ENCODE measurements at places on chromosomes 1 and 21.

- DNase-seq: no peak
Measured at GRCh38 chr1:107359472-107360241, 218.8 kb downstream of the NTNG1 start.

DNA sequence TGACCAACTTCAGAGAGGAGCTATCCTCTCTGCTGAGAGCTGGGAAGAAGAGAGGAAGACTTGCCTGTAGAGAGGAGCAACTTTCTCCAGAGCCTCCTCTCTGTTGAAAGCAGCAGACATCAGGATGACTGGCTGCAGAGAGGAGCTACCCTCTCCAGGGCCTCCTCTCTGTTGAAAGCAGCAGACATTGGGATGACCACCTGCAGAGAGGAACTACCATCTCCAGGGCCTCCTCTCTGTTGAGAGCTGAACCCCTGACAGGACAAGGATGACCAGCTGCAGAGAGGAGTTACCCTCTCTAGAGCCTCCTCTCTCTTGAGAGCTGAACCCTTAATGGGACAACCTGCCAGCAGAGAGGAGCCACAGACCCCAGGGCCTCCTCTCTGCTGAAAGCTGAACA lies 83.0 kb upstream of the GJB5 start:
- no peak for DNase-seq

DNA sequence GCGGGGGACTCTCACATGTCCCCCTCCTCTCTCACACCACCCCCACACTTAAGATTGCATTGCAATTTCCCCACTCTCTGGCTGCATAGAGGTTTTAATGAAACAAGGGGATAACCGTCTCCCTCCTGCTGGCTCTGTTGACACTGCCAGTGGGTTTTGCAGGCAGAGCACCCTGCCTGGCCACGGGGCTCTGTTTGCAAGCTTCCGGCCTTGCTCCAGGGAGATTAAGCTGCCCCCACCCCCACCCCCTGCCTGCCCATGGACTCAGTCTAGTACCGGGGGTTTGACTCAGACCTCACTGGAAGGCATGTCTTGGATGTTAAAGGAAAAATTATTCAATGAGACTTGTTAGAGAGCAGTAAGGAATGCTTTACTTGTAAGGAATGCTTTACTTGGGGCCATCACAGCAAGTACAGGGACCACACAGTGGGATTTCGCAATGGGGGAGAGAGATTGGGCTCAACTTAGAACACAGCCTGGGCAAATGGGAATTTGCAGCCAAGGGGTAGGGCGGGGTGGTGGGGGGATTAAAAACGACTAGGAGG lies 101.0 kb downstream of the AJAP1 start:
- DNase-seq: no peak

DNA sequence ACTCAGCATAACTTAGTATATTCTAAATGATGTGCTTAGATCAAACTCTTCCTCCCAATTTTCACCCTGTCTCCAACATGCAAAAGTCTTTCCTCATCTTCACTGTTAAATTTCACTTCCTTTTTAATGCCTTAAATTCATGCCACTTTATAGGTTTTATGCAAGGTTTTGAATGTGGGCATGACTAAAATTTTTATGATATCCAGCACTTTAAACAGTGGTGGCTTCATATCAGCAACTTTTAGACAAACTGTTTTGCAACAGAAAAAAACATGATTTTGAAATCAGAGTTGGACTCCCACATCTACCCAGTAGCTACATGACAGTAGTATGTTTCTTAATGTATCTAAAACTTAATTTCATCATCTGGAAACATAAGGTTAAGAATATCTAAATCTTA lies 84.7 kb upstream of the ZP4 start:
- DNase-seq: no peak

- no peak for DNase-seq
Measured at GRCh38 chr1:88029142-88029541, 654.9 kb upstream of the PKN2 start.

- no peak for DNase-seq
Measured at GRCh38 chr1:99755664-99756063, 10.8 kb downstream of the FRRS1 start.

DNA sequence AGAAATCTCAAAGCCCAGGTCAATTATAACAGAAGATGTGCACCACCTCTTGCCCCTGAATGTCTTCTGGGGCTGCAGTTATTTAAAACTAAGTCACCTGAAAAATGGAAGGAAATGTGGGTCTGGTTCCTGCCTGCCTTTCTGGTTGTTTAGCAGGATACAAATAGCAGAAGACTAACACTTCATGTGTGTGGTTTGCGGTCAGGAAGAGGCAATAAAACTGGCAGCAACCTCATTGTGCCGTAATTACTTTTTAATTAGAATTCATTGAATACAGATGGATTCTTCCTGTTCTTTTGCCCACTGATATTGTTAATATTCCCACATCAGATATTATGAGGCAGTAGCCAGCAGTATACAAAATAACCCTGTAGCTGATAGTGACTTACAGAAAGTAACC lies 345.7 kb downstream of the ZNF326 start:
- no peak for DNase-seq

DNA sequence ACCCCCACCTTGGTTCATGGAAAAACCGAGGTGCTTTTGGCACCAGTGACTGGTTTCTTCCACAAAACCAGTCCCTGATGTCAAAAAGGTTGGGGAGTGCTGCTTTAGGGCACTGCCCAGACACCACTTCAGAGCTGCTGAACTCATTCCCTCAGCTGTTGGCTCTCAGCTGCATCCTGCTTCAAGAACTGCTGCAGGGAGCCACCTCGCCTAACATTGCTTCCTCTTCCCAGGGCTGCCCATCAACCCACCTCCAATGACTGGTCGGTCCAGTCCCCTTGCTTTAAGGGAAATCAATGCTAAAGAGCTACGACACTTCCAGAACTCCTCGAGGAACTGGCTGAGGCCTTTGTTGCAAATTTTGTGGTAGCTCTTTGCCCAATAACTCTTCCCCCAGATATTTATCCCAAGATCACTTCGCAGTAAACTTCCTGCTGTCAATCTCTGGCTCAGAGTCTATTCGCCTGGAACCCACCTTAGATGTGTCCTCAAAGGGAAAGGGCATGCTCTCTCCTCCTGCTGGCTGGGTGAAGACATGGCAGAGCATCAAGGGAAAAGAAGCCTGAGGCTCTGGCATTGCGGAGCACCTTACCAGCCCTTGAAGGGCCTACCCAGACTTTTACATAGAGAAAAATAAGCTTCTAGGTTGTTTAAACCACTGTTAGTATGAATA lies 29.0 kb downstream of the C1orf52 start:
- DNase-seq: no peak

DNA sequence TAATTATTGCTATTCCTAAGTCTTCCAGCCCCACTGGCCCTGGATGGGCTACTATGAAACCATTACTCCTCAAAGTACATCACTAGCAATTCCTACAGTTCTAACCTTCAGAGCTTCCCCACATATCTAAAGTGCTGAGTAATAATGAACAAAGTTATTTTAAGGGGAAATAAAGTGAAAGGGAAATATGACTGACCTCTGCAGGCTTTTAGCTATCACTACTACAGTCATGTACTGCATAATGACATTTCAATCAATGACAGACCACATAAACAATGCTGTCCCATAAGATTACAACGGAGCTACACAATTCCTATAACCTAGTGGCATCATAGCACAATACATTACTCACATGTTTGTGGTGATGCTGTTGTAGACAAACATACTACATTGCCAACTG lies 32.5 kb upstream of the ASPM start:
- DNase-seq: no peak

DNA sequence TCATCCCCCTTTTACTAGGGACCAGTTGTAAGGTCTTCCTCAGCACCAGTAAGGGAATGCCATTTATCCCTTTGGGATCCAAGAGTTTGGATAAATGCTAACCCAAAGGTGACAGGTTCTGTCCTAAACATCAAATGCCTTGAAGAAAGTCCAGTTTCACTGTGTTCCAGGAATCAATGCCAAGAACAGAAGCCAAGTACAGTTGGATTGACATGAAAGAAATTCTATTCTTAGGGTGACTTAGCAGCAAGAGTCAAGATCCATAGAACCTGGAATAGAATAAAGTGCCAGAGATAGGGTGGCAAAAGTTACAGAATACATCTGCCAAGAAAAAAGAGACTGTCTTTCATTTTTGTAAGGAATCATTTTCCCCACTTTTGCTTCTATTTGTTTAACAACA lies 94.9 kb upstream of the ADAMTS5 start:
- DNase-seq: no peak

DNA sequence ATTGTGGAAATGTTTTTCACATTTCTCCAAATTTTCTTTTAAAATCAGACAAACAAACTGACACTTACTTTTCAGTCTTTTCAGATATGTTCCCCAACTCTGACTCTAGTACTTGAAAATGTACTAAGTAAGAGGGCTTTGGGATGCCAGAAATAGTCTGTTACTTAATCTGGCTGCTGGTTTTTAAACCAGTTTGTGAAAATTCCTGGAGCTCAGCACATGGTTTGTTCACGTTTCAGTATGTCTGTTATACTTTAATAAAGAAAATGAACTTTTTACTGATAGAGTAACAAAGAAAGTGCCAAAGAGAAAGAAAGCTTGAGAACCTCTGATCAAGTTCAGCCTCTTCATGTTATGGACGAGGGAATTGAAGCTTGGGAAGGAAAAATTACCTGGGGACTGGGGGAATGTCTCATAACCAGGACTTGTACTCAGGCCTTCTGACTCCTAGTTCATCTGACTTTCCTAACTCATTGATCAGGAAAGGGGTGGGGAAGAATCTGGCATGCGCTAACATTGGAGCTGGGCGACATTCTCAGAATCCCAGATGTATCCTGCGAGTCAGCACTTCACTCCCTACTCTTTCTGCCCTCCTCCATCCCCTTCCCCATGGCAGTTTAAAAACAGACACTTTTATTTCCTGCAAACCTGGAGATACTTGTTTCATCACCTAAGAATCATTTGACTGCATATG lies 30.8 kb upstream of the DNAJC6 start:
- no peak for DNase-seq

GRCh38 chr1:205933671-205934618 lies 9.3 kb downstream of the SLC26A9 start:
- no peak for DNase-seq

DNA sequence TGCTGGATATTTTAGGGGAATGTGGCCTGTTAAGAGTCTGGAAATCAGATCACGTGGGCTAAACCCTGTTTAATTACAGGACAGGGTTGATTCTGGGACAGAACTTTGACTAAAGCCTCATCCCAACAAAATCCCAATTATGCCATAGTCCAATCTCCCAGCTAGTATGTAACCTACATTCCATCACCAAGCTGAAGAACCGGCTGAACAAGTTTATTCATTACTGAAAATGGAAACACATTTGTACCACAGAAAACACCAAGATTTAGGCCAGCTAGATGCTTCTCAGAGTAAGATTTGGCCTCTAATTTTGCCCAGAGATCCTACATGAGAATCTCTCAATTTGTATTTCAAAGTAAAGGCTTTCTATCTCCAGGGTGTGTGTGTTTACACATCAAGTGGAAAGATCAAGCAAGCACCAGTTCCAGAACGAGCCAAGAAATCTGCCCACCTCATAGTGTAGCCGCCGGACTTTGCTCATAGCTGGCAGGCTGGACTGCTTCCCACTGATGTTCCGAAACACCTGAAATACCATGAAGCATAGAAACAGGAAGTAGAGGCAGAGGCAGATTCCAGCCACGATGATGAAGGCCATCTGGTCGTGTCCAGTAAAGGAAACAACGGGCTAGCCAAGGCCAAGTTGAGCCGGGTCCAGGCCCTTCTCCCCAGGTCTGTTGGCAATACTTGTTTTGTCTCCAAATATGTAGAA lies 86.8 kb downstream of the WLS start:
- no peak for DNase-seq

DNA sequence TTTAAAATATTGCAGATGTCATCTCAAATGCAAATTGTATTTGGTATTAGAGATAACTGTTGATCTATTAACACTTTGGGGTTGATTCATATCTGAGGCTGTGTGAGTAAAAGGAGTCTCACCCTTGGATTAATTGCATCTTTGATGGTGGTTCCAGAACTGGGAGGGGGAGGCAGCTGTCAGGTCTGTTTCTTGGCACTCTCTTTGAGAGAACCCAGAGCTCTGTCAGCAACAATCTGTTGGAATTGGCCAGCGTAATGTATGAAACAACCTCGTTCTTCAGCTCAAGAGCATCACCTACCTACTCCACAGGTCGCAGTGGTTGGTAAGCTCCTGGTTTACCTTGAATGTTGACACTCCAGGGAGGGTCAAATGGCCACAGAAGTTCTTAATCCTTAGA lies 424.1 kb downstream of the CAMTA1 start:
- no peak for DNase-seq

DNA sequence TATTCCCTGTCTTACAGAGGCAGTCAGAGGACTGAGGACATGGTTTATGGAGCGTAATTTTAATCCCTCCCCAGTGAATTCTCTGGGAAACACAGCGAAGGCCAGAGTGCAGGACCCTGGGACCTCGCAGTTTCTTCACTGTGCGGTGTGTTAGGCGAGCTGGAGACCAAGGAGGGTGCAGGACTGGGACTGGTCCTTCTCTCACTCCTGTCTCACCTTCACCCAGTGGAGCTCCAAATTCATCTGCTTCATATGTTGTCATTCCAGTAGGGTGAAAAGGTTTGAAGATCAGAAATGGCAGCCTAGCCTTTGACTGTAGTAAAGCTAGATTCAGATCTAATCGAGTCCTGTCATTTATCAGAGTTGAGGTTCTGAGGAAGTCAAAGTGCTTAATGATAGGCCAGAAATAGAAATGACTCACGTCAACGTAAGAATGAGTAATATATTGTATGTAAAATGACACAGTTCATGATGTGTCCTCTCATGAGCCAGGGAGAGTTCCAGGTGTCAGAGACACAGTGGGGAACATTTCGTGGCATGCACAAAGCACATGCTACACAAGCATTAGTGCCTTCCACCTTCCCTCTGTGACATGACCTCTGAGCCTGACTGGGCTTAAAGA lies 647.5 kb downstream of the SMYD3 start:
- DNase-seq: no peak

DNA sequence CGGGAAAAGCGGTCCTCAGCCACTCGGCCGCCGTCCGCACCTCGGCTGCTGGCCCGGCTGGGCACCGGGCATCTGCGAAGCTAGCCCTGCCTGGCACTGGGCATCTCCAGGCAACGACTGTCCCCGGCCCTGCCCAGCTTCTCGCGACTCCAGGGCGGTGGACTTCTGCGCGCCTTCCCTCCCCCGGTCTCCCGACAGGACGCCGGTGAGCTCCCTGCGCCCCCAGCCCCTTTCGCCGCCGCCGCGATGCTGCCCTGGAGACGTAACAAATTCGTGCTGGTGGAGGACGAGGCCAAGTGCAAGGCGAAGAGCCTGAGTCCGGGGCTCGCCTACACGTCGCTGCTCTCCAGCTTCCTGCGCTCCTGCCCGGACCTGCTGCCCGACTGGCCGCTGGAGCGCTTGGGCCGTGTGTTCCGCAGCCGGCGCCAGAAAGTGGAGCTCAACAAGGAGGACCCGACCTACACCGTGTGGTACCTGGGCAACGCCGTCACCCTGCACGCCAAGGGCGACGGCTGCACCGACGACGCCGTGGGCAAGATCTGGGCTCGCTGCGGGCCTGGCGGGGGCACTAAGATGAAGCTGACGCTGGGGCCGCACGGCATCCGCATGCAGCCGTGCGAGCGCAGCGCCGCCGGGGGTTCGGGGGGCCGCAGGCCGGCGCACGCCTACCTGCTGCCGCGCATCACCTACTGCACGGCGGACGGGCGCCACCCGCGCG lies 514 bp downstream of the FAM43B start:
- no peak for DNase-seq

- DNase-seq: no peak
Measured at GRCh38 chr1:226128487-226129075, 58.0 kb downstream of the ACBD3 start.
